Keratinocyte (primary cell): ENCODE measurements at places on chromosomes 5 and 9. TPM values are rescaled to one million over a fixed set of nuclear protein-coding genes. Genes with fewer than 3 reads are reported as not detected.

DNA sequence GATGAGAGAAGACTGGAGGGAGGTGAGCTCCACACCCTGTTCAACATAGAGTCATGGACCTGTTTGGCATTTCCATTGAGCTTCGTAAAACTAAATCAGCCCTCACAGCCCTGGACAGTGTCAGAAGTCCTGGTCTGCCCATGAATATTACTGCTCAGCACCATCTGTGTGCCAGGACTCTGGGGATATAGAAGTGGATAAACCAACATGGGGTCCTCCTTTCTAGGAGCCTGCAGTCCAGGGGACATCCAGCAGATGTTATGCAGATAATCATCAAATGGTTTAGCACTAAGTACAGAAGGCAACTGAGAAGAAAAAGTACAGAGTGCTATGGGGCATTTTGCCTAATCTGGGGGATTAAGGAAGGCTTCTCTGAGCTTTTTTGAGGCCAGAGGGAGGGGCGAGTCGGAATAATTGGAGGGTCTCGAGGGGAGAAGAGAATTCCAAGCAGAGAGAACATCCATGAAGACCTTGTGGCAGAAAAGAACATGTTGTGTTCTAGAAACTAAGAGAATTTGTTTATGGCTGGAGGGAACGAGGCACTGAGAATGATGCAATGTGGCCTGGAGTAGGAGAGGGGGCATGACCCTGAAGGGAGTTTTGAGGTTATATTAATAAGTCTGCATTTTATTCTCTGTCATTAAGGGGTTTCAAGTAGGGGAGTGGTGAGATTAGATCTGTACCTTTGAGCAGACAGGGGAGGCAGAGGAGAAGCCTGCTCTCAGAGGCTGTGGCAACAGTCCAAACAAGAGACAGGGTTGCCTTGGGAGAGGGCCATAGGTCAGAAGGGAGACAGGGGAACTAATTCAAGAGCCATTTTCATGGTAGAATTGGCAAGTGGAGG lies 63.5 kb upstream of the SLC2A8 start:
- DNase-seq = no peak

DNA sequence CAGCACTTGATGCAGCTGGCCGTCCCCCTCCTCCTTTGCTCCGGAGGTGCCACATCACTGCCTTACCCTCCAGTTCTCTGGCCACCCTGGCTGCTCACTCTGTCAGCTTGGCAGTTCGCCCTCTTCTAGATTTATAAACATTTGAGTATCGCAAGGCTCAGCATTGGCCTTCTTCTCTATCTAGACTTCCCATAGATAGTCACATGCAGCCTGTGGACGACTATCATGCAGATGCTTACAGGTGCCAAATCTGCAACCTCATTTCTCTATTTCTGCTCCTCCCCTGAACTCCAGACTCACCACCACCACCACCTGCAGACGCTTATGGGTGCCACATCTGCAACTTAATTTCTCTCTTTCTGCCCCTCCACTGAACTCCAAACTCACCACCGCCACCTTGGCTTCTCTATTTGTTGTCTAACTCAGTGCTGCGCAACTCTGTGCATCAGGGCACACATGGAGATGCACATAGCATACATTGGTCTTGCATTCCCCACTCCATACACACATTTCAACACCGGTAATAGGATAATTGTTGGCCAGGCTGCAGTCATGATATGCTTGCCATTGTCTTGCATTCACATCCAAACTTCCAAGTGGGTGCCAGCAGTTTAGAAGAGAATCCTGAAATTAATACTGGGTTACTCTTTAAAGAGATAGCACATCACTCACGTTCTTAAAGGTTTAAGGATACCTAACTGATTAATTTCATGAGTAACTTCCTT lies 1.9 kb upstream of the DAP start:
- no peak for DNase-seq

DNA sequence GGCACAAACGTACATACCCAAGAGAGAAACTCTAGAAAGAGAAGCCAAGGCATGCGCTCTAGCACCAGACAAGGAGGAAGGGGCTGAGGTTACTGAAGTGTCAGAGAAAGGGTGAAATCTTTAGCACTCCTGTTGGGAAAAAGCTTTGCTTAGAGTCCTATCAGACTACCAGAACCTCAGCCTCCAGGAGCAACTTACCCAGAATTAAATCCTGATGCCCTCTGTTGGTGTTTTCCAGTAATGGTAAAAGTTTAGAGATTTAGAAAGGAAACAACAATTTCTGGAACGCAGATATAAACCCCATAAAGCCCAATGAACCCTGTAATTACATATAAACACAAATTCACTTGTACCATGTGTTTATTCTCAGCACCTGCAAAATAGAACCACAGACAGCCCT lies 33.2 kb upstream of the ASTN2 start:
- DNase-seq = no peak

- no peak for DNase-seq
Measured at GRCh38 chr9:75947233-75947632, 56.8 kb downstream of the PCSK5 start.

DNA sequence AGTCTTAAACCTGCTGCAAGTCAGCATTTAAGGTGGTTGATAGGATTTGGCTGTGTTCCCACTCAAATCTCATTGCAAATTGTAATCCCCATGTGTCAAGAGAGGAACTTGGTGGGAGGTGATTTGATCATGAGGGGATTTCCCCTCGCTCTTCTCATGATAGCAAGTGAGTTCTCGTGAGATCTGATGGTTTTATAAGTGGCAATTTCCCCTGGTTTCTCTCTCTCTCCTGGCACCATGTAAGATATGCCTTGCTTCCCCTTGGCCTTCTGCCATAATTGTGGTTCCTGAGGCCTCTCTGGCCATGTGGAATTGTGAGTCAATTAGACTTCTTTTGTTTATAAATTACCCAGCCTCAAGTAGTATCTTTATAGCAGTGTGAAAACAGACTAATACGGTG lies 84.3 kb upstream of the SMC2 start:
- no peak for DNase-seq

DNA sequence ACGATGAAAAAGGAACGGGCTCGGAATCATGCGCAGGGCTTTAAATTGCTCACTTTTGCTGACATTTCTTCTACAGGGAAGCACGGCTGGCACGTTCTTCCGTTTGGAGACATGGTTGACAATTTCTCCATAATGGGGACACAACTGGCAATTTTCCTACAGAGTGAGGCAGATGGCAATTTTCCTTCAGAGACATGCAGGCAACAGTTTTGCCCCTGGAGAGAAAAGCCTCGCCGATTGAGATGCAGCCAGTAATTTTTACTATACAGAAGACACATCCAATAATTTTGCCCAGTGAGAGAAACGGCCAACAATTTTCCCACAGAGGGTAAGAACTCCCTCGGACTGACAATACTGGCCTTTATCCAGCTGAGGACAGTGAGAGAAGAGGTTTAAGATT lies 90.9 kb upstream of the GPR151 start:
- no peak for DNase-seq

GRCh38 chr5:83817591-83817990 lies 96.9 kb upstream of the HAPLN1 start:
- DNase-seq = no peak

- DNase-seq = no peak
Measured at GRCh38 chr9:118959366-118959765, 409.9 kb downstream of the BRINP1 start.

SHROOM1 gene
- 0.25 to 0.73 TPM (median 0.58 TPM) in 3 replicates for polyA plus RNA-seq

DNA sequence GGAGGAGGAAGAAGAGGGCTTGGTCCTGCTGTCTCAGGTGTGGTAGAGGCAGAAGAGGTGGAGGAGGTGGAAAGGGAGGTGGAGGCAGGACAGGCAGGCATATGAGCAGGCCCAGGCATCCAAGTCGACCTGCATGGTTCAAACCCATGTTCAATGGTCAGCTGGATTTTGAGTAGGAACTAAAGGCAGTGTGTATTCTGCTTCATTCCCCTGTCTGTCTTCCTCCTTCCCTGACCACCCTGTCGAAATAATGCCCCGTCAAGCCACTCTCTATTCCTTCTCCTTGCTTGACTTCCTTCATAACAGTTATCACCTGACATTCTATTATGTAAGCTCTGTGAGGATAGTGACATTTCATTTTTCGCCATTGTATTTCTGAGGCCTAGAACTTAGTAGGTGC lies 34.8 kb downstream of the ATP6V0E1 start:
- no peak for DNase-seq

GRCh38 chr5:43256261-43256966 lies 56.8 kb downstream of the HMGCS1 start:
- no peak for DNase-seq

DNA sequence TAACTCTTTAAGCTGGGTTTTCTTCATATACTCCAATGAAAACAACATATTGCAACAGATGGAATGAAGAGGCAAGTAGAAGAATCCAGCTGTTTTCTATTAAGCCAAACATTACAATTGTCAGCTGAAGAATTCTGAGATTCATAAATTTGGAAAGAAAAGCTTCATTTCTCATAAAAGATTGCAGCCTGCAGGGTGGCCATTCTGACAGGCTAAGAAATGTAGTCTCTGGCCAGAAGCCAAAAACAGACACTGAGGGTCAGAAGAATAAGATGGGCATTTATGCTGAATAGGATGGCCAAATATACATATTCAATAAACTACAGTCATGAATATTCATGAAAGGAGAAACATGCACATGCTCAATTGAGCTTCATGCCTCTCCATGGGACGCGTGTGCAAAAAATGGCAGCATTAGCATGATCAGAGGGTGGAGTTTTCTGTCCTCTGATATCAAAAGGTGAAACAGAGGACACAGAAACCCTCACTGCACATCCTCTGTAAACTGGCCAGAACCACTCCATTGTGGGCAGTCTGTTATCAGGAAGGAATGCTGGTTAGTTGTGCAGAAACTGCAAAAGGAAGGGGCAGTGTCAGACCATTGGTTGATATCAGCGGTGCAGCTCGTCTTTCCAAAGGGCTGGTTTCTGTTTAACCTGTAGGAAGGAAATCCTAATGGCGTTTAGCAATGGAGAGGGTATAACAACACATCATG lies 50.2 kb downstream of the FXN start:
- no peak for DNase-seq

- DNase-seq = no peak
Measured at GRCh38 chr9:14302405-14302804, 11.5 kb downstream of the NFIB start.

GRCh38 chr9:119712325-119712724 lies 343.1 kb upstream of the BRINP1 start:
- no peak for DNase-seq

GRCh38 chr5:178545176-178545575 lies 45.0 kb downstream of the COL23A1 start:
- no peak for DNase-seq

GRCh38 chr9:12884736-12885395 lies 110.0 kb downstream of the LURAP1L start:
- DNase-seq = peak; percentile 17

- DNase-seq = no peak
Measured at GRCh38 chr5:142874540-142874939, 104.4 kb downstream of the ARHGAP26 start.

GRCh38 chr9:129174724-129175514 lies 3.1 kb downstream of the IER5L start:
- DNase-seq = peak; percentile 49

FBP2 gene
- not detected in 3 replicates for polyA plus RNA-seq

DNA sequence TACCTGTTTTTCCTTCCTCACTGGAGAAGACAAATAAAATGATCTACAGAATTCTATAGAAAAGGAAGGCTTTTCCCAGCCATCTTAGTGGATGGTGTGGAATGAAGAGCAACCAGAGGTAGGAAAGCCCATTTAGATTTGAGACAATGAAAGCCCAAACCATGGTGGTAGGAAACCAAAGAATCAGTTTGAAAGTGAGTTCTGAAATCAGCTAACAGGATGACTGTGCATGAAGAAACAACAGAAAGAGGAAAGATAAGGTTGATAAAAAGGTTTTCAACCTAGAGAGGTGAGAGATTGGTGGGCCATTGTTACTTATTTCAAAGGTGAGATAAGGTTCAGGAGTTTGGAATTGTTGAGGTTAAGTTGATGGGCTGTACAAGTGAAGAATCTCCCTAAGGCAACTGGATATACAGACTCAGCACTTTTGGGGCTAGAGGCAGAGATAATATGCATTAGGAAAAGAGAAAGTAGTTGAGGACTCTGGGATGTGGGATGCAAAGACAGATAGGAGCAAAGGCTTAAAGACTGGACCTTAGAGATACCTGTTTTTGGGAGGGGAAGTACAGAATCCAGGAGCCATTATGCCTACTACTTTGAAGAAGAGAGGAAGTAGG lies 2.4 kb downstream of the CHMP5 start:
- no peak for DNase-seq

CBY3 gene
- polyA plus RNA-seq = not detected in 3 replicates

DNA sequence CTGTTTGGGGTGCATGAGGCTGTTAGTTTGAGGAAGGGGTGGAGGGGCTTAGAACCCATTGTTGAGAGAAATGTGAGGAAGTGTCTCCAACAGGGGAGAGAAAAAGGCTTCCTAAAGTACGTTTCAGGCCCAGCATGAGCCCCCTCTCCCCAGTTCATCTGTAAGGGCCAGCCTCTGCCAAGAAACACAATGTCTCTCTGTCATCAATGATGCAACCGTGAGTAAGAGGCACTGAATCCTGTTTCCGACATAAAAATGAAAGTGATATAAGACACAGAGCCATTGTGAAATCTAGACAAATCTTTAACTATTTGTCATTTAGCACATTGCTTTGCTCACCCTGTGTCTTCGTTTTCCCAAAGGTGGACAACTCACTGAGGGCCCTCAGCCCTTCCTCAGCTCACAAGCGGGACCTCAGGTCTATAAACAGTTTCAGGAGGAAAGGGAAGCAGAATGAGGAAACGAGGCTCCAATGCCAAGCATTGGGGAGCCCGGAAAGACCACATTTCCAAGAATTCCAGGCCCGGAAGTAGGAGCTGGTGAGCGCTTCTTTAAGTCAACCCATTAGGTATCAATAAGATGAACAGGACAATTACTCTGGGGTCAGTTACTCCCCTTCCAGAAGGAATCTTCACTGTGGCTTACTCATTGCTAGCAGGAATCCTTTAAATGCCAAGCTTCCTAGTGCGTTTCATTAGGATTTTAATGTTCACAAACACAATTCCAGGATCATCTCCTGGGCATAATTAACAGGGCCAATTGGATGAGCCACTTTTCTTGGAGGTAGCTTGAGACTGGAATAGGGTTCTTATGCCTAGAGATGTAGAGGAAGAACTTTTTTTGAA lies 59.0 kb upstream of the KLF4 start:
- DNase-seq = no peak

- DNase-seq = no peak
Measured at GRCh38 chr9:137757139-137757538, 120.4 kb upstream of the CACNA1B start.

GRCh38 chr9:123033864-123034601 lies 566 bp downstream of the GPR21 start:
- no peak for DNase-seq

NAIF1 gene
- 6.3 to 7.5 TPM (median 7.4 TPM) in 3 replicates for polyA plus RNA-seq

- DNase-seq = no peak
Measured at GRCh38 chr5:15142458-15142857, 270.9 kb upstream of the ANKH start.

GRCh38 chr9:105067895-105068580 lies 140.1 kb upstream of the ABCA1 start:
- no peak for DNase-seq

DNA sequence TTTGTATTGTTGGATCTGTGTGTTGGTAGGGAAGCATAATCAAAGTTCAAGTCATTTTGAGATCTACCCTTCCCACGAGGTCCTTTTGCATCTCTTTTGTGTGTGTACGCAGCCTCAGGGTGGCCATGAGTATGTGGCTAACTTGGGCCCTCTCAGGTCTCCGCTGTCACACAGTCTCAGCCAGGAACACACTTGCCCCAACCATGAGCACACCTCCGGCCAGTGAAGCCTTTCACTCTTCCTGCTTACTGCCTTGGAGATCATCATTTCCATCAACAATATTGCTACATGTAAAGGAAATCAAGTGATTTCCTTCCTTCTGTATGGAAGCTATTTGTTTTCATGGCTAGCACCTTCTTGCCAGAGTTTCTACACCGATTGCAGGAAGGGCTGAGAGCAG lies 13.9 kb downstream of the ZNF346 start:
- DNase-seq = no peak

IFNA13 gene
- polyA plus RNA-seq = not detected in 3 replicates

- no peak for DNase-seq
Measured at GRCh38 chr5:98757978-98758377, 15.5 kb upstream of the RGMB start.
